ENCODE measurements at places on chromosomes 5 and 9.

DNA sequence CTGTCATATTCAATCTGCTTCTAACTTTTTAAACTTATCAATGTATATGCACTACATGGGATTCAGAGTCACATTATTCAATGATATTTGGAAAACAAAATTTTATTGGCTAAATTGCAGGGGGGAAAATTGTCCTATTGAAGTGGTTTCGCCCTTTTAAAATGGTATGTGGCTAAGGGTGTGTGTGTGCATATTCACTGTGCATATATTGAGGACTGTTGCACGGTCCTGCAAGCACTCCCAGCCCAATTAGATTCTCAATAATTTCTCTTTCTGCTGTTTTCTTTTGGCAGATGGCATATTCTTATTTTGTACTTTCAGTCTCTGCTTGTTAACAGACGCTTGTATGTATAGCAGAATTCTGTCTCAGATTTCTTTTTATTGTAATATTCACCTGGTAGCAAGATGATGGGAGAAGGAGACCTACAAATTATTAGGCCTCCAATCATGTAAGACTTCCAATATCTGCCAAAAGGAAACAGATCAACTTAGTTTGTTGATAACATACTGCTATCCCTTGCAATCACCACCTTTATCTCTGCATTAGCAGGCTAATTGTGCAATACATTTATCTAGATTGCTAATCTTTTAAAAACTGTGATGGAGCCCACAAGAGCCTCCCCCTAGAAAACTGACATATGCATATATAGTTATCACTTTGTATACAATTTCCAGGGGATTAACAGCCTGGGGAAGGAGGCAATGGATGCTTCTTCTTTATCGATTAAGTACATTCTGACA is 411.5 kb downstream of the PLK2 start:
- DNase-seq = no peak

- DNase-seq = no peak
Measured at GRCh38 chr9:106771608-106772007, 91.4 kb upstream of the ZNF462 start.

DNA sequence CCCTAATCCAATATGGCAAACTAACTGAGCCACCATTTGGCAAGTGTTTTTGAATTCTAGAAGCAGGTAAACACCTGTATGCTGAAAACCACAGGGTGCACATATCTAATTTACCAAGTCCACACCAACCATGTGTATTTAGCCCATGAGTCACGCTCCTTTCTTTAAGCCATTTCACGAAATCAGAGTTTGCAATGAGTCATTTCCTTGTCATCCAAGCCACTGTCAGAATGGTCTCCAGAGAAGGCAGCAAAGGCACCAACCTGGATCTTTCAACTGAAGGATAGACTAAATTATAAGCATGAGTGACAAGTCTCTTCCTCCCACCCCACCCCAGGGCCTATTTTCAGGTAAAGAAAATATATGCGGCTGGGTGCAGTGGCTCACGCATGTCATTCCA is 110.0 kb downstream of the PAX5 start:
- peak; percentile 6 for DNase-seq

- DNase-seq = no peak
Measured at GRCh38 chr9:127507751-127508648, 56.7 kb downstream of the LRSAM1 start.

DNA sequence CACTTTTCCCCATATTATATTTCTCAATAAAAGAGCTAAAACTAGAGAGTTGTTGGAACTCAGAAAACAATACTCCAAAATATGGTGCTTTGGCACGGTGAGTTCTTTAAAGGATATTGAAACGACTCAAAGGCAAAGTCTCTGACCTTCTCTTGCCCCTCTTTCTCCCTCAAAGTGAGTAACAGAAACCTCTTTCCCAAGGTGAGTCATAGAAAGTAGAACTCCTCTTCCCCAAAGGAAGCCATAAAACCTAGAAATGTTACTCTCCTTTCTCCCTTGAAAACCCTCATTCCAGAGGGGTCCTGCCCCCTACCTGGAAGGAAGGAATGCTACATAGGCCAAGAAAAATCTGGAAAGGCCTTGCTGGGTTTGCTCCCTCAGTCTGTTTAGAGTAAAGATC is 47.5 kb downstream of the RAPGEF6 start:
- no peak for DNase-seq

- no peak for DNase-seq
Measured at GRCh38 chr5:77318060-77318459, 107.6 kb downstream of the PDE8B start.

GRCh38 chr9:112868461-112868860 is 22.2 kb downstream of the SLC46A2 start:
- DNase-seq = no peak

- no peak for DNase-seq
Measured at GRCh38 chr5:132076983-132077382, 3.4 kb downstream of the CSF2 start.

- no peak for DNase-seq
Measured at GRCh38 chr9:127336506-127337352, 60.2 kb upstream of the SLC2A8 start.
